ENCODE measurements at places on chromosomes 4 and X.

DNA sequence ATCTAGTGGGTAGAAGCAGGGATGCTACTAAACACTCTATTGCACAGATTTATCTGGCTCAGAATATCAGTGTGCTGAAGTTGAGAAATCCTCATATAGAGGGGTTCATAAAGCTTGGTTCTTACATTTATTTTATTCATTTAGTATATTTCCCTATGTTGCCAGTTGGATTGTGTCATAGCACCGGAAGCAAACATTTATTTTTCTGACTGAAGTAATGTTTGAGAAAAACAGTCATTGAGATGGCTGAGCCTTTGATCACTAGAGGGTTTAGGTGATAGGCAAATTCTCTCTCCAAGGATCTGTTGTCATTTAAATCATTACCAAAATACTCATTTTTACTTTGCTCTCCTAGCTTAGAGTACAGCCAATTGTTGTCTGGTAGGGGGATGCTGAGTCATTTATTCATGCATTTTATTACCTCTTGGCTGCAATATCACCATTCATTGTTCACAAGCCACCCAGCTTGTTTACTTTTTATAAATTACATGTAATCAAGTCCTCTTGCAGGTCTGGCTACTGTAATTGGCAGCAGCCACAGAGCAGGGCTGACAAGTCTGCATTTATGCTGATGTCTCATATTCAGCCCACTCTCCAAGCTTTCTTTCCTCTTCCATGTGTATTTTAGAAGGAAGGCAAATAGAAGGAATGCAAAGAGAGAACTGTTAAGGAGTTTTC lies 15.2 kb downstream of the GAB1 start:
- H3K4me3 ChIP-seq, result no peak overlapping the region
- no peak for DNase-seq
- no peaks in the 10 kb centered on the region for H3K27me3 ChIP-seq
- no peaks in the 10 kb centered on the region for H3K36me3 ChIP-seq

DNA sequence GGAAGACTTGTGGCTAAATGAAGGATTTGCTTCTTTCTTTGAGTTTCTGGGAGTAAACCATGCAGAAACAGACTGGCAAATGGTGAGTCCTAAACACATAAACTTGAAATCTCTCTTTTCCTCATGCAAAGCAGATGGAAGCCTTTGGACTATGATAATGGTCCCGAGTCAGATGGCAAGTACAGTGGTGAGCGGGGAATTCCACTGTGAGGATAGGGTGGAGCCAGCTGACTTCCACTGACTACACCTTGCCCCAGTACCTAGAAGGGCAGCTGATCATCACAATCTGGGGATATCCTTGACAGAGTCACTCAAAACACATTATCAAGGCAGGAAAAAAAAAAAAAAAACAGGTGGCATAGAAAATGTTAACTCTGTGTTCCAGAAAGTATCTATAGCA lies 34.3 kb downstream of the ENPEP start:
- no peaks in the 10 kb centered on the region for H3K36me3 ChIP-seq
- no peaks in the 10 kb centered on the region for H3K4me1 ChIP-seq

GRCh38 chrX:129227366-129227765 lies 295.9 kb downstream of the SMARCA1 start:
- no peak for DNase-seq
- no peaks in the 10 kb centered on the region for H3K36me3 ChIP-seq
- no peaks in the 10 kb centered on the region for H3K4me1 ChIP-seq
- H3K4me3 ChIP-seq, result no peak overlapping the region
- H3K27ac ChIP-seq, result no peak overlapping the region
- H3K27me3 ChIP-seq, result no peaks in the 10 kb centered on the region

DNA sequence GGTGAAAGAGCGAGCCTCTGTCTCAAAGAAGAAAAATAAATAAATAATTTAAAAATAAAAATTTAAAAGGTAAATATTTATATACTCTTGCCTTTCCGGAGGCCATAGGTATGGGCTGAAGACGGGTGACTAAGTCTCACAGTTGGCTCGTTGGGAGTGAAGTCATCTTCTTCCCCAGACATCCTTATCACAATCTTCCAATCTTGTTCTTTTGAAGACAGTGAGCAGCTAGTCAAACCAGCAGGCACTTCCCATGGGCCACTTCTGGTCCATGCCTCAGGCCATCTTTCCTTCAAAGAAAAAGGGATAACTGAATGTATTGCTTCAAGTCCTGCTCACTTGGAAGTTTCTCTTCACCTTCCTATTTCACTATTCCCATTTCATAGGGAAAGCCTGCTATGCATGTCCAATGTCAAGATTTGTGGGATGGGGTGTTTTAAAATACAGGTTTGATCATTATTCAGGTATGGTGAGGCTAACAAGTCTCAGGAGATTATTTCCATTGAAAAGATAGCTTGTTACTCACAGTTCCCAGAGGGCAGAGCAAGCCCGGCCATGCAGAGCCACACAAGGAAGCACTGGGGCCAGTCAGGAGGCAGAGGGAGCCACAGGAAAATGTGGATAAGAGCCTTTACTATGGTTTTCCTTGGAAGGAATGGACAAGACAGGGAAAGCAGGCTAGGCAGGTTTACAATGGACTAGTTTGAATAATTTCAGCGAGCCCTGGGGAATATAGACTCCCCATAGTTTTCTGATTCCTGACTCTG lies 33.3 kb upstream of the VCX2 start:
- no peak for DNase-seq
- no peaks in the 10 kb centered on the region for H3K27me3 ChIP-seq
- no peaks in the 10 kb centered on the region for H3K36me3 ChIP-seq
- H3K27ac ChIP-seq, result no peak overlapping the region

DNA sequence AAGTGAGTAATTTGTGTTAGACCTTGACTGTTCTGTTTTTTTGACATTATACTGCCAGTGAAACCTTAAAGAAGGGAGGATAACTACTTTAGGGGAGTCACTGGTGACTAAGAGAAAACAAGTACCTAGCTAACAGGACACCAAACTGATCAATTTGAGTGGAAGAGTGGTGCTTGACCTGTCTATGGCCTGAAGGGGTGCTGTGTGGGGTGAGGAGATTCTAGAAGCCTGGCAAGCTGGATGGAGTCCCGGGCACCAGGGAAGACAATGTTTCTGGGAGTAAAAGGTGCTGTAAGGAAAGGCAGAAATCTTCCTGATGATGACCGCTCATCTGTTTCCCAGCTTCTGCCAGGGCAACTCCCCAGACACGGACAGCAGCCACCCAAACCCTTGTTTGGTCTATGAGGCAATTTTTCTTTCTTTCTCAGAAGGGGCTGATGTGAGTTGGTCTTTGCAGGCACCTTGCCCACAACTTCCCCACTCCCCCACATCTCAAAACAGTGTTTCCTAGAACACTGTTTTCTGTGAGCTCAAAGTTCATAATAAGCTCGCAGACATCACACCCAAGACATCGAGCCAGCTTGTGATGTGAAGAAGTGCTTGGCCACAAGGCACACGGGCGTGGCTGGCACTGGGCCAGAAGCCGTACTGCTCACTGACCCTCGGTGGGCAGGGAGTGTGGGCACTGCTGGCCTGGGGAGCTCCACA lies 4.6 kb downstream of the TXK start:
- H3K27ac ChIP-seq, result no peak overlapping the region
- DNase-seq, result no peak
- peaks cover 2% of the 10 kb centered on the region for H3K4me1 ChIP-seq
- no peaks in the 10 kb centered on the region for H3K36me3 ChIP-seq

- H3K27ac ChIP-seq, result no peak overlapping the region
- H3K36me3 ChIP-seq, result no peaks in the 10 kb centered on the region
- no peaks in the 10 kb centered on the region for H3K27me3 ChIP-seq
Measured at GRCh38 chr4:4981827-4982226, 37.4 kb downstream of the CYTL1 start.

GRCh38 chr4:47849466-47849865 lies 11.6 kb upstream of the CORIN start:
- H3K36me3 ChIP-seq, result no peaks in the 10 kb centered on the region
- H3K27ac ChIP-seq, result no peak overlapping the region
- DNase-seq, result no peak

DNA sequence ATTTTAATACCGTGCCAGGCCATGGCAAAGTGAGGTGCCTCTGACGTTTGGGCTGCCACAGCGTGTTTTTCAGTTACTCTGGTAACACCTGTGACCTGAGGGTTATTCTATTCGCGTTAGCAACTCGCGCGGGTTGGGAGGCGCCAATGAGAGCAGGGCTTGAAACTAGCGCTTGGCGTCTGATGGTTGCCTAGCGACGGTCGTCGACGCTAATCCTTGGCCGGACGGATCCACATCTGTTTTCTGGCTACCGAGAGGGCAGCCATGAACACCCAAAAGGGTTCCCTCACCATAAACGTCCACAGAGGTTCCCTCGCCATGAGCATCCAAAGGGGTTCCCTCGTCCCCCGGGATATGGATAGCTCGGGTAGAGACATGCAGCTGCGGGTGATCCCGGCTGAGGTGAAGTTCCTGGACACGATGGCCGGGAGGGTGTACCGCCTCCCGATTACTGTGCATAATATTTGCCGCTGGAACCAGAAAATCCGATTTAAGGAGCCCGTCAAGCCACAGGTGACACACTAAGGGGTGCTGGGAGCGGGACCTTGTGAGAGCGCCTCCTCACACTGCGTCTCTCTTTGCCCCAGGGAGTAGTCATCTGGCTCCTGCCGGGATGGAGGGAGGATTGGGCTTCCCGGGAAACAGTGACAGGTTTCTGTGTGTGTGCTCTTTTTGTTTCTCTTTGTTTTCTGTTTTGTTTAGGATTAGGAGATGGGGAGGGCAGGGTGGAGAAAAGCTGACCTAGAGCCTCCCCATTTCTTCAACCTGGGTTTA lies at the start of gene CFAP47:
Gene CFAP47, plus strand, starts transcription at position 199 of the 774 bp plus-strand sequence. Its CDS starts 66 bp downstream, at position 265.
- peak within 1 kb of the TSS; percentile 52 for H3K4me3 ChIP-seq
- H3K27ac ChIP-seq, result no peak within 1 kb of the TSS
- DNase-seq, result peak; percentile 4
- H3K36me3 ChIP-seq, result no peaks in the 10 kb centered on the region
- no peaks in the 10 kb centered on the region for H3K27me3 ChIP-seq

DNA sequence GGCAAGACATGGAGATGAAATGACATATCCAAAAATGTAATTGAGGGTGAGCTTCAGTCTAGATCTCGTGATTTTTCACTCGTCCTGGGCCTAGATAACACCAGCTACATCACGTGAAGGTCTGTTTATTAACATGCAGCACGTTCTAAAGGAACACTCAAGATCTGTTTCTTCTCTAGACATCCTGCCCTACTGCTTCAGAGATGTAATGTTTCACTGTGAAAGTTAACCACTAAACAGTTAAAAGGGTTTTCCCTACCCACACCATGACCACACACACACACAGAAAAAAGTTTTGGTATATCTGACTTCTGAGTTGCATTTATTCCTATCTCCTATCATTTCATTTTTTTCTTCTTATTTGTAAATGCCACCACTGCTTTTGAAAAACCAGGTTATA lies 52.3 kb upstream of the SMIM31 start:
- H3K4me3 ChIP-seq, result no peak overlapping the region
- peaks cover 3% of the 10 kb centered on the region for H3K4me1 ChIP-seq
- no peak overlapping the region for H3K27ac ChIP-seq
- H3K36me3 ChIP-seq, result no peaks in the 10 kb centered on the region
- H3K27me3 ChIP-seq, result no peaks in the 10 kb centered on the region

- no peak for DNase-seq
- no peaks in the 10 kb centered on the region for H3K4me1 ChIP-seq
- no peaks in the 10 kb centered on the region for H3K27me3 ChIP-seq
- H3K4me3 ChIP-seq, result no peak overlapping the region
Measured at GRCh38 chrX:11419102-11419501, 125.9 kb downstream of the AMELX start.

DNA sequence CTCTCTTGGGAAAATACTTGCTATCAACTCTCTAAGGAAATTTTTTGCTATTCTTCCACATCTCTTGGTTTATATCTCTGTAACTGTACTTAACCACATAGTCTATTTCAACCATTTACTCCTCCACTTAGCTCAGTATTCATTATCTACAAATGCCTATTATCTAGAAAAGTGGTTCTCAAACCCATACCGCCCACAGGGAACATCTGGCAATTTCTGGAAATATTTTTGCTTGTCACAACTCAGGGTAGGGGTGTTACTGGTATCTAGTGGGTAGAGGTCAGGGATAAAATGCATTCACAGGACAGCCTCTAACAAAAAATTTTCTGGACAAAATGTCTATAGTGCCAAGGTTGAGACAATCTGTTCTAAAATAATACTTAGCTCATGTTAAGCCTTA lies 14.4 kb downstream of the ATRX start:
- no peaks in the 10 kb centered on the region for H3K4me1 ChIP-seq
- H3K27me3 ChIP-seq, result no peaks in the 10 kb centered on the region
- no peak overlapping the region for H3K27ac ChIP-seq

DNA sequence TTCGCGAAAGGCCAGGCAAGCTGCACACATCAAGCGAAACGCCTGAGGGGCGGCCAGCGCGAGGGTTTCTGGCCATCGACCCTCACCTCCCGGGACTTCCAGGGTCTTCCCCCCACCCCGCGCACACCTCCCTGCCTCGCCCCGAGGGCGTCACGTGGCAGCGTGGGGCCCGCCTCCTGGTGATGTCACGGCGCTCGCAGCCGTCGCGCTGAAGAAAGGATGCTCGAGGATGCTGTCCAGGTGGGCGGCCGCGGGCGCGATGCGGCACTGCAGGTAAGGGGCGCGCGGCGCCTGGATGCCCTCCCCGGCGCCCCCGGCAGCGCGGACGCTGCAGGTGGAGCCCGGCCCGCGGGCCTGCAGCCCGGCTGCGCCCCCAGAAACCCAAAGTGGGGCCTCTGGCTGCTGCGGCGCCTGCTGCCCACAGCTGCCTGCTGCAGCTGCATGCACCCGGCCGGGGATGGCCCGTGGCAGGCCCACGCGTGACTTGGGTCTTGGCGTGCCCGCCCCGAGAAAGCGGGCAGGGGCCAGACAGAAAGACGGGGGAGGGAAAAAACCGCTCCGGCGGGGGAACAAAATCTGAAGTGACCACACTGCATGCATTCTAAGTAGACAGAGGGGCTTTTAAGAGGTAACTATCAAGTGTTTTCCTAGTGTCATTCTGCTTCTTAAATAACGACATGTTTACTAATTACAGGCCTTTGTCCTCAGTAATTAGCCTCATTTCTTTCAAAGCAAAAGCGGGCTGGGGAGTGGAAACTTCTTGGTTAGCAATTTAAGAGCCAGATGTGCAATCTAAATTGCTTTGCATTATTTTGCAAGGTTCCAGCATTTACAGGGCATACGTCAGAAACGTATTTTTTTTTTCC lies 1.7 kb downstream of the CLCN4 start:
- H3K27ac ChIP-seq, result no peak overlapping the region
- DNase-seq, result no peak
- no peaks in the 10 kb centered on the region for H3K4me1 ChIP-seq
- no peaks in the 10 kb centered on the region for H3K36me3 ChIP-seq
- H3K27me3 ChIP-seq, result no peaks in the 10 kb centered on the region

DNA sequence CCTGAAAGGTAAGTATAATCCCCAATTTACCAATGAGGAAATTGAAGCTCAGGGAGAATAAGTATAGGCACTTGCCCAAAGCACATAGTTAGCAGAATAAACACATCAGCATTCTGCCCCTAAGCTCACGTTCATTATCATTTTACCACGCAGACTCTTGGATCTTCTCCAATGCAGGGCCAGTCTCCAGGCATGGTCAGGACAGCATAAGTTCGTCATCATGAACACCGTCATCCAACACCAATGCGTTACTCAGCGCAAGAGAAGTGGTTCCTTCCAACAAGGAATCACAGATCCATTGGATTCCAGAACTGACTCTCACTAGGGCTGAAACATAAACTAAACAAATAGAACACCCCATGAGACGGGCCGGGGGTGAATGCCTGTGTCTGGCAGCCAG lies 86.5 kb upstream of the GPM6B start:
- H3K36me3 ChIP-seq, result no peaks in the 10 kb centered on the region
- DNase-seq, result no peak
- H3K27ac ChIP-seq, result no peak overlapping the region
- no peaks in the 10 kb centered on the region for H3K4me1 ChIP-seq

GRCh38 chr4:177008836-177009501 lies 216.2 kb upstream of the VEGFC start:
- H3K4me3 ChIP-seq, result no peak overlapping the region
- no peaks in the 10 kb centered on the region for H3K4me1 ChIP-seq
- no peaks in the 10 kb centered on the region for H3K36me3 ChIP-seq
- H3K27me3 ChIP-seq, result no peaks in the 10 kb centered on the region

Data from iPS DF 6.9 (cell line).